ENCODE measurements at places on chromosomes 5 and 9.

DNA sequence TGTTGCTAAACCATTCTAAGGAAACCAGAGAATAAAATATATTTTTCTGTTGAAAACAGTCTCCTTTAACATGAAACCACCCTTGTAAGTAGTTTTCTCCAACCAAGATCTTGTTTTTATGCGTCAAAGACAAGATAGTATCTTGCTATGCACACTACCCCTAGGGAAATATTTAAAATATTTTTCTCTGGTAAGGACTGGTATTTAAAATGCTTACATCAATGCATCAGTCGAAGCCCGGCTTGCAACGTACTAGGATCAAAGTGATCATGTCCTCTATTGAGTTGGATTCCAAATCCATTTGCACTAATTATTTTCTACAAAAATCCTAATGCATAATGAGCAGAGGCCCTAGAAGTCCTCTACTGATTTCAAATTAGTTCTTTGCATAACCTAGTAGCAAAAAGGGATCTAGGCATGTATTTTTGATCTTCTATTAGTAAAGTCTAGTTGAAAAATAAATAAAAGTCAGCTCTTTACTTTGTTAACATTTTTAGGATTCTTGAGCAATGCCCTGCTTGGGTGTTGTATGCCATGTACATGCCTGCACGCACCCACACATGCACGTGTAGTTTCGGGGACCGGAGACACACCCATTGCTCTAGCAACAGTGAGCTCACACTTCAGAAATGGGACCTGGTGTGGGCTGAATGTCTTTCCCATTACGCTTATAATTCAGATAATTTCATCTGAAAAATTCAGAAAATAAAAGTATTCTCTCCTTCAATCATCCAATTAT lies 165.0 kb upstream of the GPR151 start:
- DNase-seq = no peak

DNA sequence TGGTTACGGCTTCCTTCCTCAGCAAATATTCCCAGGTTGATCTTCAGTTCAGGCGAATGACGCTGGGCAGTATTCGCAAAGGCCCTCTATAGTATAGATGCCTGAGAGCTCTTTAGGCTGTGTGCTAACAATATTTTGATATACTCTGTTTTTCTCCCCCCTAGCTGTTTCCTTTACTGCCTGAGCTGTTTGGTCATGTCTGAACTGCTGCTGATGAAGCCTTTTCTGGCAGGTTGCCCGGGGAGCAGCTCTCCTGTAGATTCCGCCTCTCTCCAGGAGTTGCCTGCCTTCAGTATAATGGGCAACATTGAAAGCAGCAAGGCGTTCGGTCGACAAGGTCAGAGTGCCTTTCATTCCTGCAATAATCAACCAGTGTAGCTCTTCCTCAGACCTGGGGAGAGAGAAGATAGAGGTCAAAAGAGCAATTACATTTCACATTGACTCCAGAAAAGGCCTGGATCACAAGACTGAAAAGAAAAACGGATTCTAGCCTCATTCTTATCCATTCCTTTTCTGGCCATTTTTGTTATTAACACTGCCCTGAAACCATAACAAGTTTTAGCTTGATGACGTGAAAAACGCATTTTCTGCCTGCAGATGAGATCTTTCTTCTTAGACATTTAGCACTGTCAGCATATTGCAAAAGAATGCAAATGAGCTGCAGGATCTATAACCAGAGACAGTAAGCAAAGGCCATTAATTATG lies 60.1 kb upstream of the ZNF608 start:
- DNase-seq = no peak

DNA sequence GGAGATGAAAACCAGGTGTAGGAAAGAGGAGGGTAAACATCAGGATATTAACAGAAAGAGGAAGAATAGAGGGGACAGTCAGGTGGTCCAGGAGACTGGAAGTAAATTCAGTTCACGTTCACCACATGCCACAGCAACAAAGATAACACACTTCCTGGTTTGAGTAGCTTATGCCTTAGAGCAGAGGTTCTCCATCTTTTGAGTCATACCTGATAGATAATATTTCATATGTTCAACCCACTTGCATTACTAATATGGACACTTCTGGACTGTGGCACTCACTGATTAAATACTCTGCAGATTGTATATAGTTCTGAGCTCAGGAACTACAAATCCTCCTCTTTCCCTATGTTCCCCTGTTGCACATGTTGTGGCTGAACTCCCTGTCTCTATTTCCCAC lies 179.9 kb upstream of the NR3C1 start:
- no peak for DNase-seq

DNA sequence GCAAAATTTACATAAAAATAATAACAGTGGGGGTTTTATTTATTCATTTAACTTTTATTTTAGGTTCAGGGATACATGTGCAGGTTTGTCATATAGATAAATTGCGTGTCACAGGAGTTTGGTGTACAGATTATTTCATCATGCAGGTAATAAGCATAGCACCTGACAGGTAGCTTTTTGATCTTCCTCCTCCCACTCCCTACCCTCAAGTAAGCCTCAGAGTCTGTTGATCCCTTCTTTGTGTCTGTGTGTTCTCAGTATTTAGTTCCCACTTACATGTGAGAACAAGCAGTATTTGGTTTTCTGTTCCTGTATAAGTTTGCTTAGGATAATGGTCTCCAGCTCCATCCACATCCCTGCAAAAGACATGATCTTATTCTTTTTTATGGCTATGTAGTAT lies 240.3 kb downstream of the KIAA0825 start:
- DNase-seq = no peak

GRCh38 chr5:140672455-140673186 lies 755 bp downstream of the DND1 start:
- no peak for DNase-seq

DNA sequence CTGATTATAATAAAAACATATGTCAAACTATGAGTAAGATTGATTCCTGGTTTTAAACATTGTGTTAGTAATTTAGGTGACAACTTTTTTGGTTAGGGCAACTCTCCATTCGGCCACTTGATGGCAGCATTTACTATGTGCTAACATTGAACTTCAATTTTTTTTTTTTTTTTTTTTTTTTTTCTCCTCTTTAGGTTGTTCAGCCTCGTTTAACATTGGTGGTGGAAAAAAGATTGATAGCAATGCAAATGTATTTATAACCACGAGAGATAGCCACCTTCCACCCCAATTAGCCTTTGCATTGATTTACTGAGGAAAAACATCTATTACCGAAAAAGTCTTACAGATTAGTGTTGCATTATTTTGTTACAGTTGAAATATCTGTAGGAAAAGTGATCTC lies 159.1 kb downstream of the CSNK1G3 start:
- DNase-seq = no peak

- DNase-seq = no peak
Measured at GRCh38 chr9:33931326-33931725, 114.4 kb downstream of the UBE2R2 start.

DNA sequence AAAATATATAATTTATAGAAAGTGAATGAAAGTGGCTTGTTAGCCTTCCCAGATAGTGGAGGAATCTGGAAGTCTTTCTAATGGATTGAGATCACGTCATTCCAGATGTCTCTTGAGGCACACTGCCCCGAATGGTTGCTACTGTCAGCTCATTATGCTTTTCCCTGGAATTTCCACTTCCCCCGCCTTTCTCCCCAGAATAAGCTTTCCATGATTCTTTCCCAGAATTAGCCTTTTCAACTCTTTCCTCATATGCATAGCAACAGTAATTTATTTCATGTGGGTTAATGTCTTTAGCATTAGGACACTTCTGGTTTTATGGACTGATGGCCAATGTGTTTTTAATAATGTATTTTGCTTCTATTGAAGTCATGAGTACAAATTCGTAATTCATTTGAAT lies 81.5 kb downstream of the PALM2AKAP2 start:
- DNase-seq = no peak

DNA sequence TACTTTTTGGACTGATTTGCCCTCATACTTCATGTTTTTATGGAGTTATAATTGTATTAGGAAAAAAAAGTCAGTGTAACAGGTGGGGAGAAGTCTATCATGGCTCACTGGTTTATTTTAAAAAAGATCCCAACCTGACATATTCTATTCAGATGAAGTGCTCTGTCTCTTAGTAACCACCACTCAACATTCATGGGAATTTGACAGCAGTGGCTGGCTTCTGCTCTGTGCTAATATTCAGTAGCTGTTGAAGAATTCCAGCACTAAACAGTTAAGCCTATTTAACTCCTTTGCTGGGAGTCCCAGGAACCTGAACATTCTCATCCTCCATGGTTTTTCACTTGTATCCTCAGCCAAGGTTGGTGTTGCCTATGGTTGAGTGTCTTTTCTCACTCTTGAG lies 23.1 kb downstream of the CMYA5 start:
- no peak for DNase-seq

DNA sequence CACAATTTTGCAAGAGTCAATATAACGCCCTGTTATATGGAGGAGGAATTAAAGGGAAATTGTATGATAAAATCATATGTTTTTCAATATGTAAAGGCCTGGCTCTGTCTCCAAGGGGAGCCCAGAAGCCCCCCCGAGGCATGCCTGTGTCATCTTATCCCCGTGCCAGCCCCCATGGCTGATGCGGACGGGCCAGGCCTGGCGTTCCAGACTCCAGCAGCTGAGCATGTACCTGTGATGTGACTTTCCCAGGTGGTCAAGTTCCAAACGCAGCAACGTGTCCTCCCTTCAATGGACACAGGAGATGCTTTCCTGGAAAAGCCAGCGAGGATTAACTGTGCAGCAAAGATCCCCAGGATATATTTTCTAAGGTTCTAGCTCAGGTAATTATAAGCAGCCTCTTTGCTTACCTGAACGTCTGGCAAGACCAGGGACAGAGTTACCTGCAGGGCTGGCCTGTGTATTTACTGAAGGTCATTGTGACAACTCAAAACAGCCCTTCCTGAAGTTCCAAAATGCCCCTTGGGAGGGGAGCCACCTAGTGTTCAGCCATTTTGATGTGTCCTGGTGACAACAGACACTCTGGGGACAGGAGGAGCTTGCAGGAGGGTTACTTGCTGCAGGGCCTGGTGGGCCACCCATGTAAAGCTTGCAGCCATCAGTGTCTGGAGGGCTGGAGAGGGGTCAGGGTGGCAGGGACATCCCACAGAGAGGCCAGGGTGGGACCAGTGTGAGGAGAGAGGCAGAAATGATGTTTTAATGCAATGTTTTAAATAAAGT lies 53.3 kb upstream of the RNU6ATAC start:
- DNase-seq = no peak

DNA sequence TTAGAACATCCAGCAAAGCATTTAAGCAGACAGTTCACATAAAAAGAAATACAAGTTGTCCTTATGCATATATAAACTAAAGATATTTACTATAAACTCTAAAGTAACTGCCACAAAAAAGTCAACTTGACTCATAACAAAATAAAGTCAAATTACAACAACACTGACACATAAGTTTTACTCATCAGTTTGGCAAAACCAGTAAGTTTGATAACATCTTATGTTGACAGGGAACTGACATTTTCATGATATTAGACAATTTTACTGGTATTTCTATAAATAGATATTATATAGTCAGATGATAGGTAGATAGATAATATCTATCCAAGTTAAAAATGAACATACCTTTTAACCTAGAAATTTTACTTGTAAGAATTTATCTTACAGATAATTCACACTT lies 9.9 kb upstream of the TSLP start:
- DNase-seq = no peak

GRCh38 chr5:177483042-177483441 lies 9.6 kb upstream of the DBN1 start:
- no peak for DNase-seq
